Esophagus mucosa (tissue), 1 donor: ENCODE measurements at places on chromosomes 1 and 21.

- no peak for ATAC-seq
Observed at GRCh38 chr1:232577772-232578171, 52.2 kb downstream of the SIPA1L2 start.

- no peak for ATAC-seq
Observed at GRCh38 chr1:206430031-206430983, 40.0 kb upstream of the IKBKE start.

DNA sequence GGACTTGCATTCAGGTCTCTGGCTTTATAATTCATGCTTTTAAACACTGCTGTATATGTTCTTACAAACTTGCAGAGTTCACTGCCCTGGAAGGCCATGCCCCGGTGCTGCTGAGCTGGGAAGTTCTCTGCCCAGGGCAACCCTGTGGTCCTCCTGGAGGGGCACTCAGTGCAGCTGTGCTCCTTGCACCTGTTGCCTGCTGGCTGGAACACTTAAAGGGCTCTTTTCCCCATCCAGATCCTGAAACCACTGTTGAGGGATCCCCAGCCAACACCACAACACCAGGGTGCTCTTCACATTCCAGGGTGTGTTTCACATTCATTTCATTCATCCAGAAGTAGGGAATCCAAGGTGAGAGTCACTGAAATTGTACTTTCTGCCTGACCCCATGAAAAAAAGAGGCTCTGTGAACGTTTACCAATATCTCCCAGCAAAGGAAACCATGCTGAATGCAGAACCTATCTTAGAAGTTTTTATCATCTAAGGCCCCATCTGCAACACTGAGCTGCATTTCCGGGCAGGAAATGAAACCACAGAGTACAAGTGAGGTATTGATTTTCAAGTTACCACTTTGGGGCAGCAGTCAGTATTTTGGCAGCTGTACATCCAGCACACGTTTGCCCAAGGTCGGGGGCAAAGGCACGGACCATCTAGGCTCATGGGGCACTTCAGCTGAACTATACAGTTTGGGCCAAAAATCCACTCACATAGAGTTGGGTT lies 16.4 kb upstream of the KIAA0040 start:
- peak; percentile 25 for ATAC-seq

GRCh38 chr1:1763657-1764621 lies 14.3 kb downstream of the NADK start:
- ATAC-seq: peak; percentile 85

DNA sequence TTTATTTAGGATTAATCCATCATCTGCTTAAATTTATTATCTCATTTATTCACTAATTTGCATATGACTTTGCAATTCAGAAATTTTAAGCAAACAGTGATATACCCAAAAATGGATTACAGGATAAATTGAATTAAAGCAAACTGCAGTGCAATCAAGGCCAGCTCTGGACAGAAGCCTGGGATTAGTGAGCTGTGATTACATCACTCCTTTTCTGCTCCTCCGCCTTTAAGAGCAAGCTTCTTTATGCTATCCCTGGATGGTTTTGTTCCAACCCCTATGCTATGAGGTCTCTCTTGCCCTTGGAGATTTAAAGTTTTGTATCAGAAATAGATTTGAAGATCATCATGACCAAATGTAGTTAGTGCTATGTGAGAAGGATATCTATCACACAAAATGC lies 32.6 kb downstream of the GPR52 start:
- ATAC-seq: no peak

DNA sequence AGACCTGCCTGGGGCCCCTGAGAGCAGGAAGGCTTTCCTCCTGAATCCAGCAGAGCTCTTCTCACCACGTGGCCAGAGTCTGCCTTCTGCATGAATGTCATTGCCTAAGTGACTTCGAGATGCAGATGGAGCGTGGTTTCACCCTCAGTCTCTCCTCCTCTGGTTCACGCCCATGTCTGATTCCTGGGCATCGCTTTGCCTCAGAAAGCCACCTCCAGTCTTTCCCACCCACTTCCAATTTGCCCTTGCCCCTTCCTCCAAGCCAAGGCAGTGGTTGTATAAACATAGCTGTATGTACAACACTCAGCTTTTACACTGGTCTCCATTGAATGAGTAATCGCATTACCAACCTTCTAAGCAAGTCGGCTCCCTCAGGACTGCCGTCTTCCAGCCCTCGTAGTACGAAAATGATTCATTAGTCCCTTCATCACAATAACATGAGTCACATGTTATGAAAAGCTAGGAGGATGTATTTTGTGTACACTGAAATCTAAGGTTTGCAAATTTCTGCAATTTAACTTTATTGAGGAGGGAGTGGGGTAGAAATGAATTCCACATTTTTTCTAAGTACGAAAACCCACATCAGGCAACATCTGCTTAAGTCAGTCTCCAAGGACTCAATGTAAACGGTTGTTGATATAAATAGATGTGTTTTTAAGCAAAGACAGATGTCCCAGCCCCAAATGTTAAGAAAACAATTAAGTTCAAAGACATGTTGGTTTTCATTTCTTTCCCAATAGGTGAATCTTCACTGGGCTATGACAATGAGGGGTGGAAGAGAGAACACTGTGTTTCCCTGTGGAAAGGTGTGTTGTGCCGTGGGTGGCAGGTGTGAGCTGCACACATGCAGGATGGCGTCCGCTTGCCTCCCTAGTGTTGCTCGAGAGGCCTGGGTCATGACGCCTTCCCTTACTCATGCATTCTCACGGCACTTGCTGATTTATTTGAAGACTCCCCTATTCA lies 32.3 kb upstream of the ETS2 start:
- ATAC-seq: peak; percentile 87

- ATAC-seq: no peak
Observed at GRCh38 chr1:151514366-151514765, 3.2 kb downstream of the CGN start.

- no peak for ATAC-seq
Observed at GRCh38 chr1:213828867-213829266, 158.9 kb upstream of the PROX1 start.

DNA sequence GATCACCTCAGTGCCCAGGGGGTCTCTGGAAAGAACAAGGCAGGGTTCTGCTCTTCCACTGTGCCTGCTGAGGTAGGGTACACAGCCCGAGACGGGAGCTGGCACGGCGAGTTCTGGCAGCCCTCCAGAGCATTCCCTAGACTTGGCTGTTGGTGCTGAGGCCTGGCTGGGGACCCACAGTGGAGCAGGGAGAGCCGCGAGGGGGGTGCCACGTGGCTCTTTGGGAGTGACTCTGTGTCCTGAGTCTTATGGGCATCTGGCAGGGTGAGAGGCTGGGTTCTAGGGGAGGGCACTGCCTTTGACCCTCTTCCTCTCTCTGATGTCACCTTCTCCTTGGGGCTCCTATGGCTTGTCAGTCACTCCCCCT lies 336.4 kb downstream of the CAMTA1 start:
- no peak for ATAC-seq

- no peak for ATAC-seq
Observed at GRCh38 chr1:224141693-224142092, 27.8 kb downstream of the FBXO28 start.

GRCh38 chr1:143736562-143736961 lies 235.2 kb downstream of the FAM72C start:
- no peak for ATAC-seq

GRCh38 chr21:35991131-35991530 lies 69.2 kb downstream of the SETD4 start:
- no peak for ATAC-seq

DNA sequence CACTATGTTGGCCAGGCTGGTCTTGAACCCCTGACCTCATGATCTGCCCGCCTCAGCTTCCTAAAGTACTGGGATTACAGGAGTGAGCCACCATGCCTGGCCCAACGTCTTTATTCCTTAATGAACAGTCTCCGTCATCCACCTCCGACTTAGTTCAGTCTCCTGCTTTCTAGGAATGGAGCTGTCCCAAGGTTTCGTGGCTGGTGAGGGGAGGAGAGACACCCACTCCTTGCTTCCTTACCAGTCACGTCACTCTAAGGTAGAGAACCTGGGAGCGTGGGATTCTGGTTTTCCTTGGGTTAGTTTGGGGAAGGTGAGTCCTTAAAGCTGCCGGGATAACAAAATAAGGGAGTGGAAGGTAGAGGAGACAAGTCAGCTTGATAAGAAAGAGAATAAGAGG lies 55.0 kb upstream of the ATP2B4 start:
- ATAC-seq: no peak

- ATAC-seq: no peak
Observed at GRCh38 chr1:10928654-10929053, 83.8 kb upstream of the TARDBP start.

GRCh38 chr1:200400556-200400955 lies 9.3 kb downstream of the ZNF281 start:
- ATAC-seq: no peak

- ATAC-seq: no peak
Observed at GRCh38 chr1:88169939-88170338, 514.1 kb upstream of the PKN2 start.

- ATAC-seq: no peak
Observed at GRCh38 chr1:232873931-232874330, 68.7 kb downstream of the MAP10 start.

GRCh38 chr21:24470852-24471251 lies 1136.4 kb downstream of the MRPL39 start:
- no peak for ATAC-seq

- no peak for ATAC-seq
Observed at GRCh38 chr1:163414778-163415177, 93.0 kb downstream of the NUF2 start.
